ENCODE measurements at places on chromosomes 3 and 15.

DNA sequence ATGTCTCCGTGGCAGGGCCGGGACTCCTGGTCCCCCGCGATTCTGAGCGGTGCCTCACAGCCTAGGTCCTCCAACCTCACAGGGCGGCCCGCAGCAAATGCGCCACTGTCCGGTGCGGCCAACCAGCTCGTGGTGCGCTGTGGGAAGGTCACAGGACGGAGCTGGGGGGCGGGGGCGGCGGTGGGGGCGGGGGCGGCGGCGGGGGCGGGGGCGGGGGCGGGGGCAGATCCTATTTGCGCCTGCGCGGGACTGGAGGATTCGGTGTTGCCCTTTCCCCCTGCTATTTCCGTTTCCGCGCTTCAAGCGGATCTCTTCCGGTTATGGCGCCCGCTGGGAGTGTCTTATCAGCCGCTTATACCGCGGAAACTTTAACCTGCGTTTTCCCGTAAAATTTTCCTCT lies 106.7 kb upstream of the SNRPN start:
- DNase-seq = peak; percentile 16

GRCh38 chr15:50970524-50970923 lies 62.0 kb downstream of the AP4E1 start:
- no peak for DNase-seq

DNA sequence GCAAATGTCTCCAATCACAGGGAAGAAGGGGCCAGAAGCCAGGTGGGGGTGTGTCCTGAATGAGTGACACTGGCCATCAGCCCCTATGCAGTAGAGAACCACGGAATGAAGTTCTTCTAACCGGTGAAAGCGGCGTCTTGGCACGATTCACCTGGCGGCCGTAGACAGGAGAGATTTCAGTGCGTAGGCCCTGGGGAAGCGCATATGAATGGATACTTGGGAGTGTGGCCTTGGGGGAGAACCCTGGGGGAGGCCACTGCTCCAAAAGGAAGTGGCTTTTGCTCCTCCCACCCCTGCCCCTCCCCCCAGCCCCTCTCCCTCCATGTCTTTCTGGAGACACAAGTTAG lies 43.6 kb downstream of the RBPMS2 start:
- no peak for DNase-seq

DNA sequence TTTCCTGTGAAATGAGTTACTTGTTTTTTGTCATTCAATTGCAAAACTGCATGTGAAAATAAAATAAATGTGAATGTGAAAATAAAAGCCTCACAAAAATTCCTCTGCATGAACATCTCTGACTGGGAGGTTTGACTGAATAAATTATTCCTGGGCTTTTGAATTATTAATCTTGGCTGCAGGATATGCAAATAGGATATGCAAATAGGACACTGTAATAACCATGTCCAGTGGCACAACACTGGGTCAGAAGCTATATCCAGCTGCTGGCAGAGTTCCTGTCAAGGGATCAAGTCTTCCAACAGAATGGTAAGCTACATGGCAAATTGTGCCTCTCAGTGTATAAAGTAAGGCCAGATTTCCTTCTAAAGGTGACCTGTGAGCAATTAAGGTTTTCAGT lies at the start of gene SUCNR1:
Gene SUCNR1, plus strand, starts transcription at position 246 of the 400 bp plus-strand sequence. CDS start 6,250 bp downstream, outside the sequence.
- no peak for DNase-seq

- no peak for DNase-seq
These were observed 82.6 kb downstream of the LSM3 start for GRCh38 chr3:14261229-14261628.

DNA sequence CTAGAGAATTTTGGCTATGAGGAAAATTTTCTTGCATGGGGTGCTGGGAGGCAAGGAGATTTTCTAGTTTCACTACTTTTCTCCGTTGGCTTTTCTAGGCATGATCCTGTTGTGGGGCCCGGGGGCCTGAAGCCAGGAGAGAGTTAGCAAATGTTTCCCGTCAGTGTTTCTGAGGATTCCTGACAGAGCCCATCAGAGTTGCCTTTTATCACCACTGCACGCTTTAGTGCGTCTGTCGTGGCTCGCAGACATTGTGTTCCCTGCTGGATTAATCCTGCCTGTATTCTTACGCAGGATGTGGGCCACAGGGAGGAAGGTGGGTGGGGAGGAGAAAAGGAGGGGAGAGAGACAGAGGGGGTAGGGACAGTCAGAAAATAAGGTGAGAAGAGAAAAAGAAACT lies 18.1 kb upstream of the BOC start:
- no peak for DNase-seq

DNA sequence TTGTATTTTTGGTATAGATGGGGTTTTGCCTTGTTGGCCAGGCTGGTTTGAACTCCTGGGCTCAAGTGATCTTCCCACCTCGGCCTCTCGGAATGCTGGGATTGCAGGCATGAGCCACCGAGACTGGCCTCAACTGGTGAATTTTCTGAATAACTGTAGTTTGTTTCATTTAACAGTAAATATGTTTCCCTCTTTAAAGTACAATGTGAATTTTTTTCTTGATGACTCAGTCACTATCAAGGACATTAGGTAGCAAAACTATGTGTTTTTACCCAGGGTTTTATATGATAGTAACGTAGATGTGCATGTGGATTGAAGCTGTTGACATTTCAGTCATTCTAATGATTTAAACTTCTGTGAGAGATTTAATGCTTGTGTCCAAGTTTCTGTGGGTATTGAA lies 40.2 kb upstream of the MAPKBP1 start:
- DNase-seq = no peak

- no peak for DNase-seq
These were observed 451 bp downstream of the CHCHD4 start for GRCh38 chr3:14124223-14124614.

GRCh38 chr3:177597311-177598096 lies 400.2 kb upstream of the TBL1XR1 start:
- peak; percentile 58 for DNase-seq

- no peak for DNase-seq
These were observed 58.5 kb upstream of the TRIM71 start for GRCh38 chr3:32759342-32759741.

DNA sequence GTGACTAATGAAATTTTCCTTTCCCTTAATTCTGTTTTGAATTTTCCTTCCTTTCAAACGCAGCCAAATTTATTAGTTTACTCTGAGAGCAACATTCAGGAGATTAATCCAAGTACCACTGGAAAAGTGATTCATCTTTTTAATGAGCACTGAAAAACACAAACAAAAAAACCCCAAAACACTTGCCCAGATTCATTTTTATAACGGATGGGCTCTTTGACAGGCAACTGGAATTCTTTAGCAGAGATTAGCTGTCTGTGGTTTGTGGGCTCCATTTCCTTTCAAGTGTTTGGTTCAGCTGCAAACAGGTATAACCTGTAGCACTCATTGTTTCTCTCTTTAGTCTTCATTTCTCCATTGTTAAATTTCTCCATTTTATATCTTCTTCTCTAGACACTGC lies 3.1 kb upstream of the POLR2M start:
- no peak for DNase-seq

DNA sequence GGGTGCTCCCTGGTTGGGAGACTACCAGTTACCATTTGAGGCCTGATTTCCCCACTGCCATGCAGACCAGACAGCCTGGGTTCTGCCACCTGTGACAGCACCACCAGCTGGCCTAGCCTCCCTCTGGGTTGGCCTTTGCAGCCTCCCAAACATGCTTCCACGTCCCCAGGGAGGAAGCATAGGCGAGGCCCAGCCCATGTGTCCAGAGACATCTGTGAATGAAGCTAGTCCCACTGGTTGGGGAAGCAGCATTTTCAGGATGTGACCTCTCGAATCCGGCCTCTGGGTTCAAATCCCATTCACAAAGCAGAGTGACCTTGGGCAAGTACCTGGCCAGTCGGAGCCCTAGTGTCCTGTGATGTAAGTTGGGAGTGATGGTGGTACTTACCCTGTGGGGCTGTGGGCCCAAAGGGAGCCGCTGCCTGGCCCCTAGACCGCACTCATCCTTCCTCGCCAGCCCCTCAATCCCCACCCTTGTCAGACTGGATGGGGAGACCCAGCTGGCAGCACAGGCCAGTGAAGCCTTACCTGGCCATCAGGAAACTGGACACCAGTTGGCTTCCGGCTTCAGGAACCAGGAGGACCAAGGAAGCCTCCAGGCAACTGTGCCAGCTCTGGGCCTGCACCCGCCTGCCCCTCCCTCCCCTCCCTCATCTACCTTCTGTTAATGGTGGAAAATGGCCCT lies 6.0 kb downstream of the KLF15 start:
- DNase-seq = no peak

DNA sequence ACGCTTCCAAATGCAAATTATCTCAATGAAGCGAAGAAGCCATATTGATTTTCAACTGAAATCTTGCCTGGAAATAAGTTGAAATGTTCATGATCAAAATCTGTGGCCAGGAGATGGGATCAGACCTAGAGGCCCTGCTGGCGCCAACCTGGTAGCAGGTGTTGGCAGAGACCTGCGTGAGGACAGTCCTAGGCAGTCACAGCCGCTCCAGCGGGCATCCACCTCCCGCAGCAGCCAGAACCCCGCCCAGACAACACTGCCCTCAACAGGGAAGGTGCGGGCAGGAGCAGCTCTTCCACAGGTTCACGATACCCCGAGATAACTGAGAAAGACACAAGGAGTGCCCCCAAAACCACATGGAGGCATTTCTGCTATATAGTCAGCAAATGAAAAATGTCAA lies 145.3 kb downstream of the XXYLT1 start:
- no peak for DNase-seq

GRCh38 chr3:173639098-173639497 lies 241.6 kb downstream of the NLGN1 start:
- no peak for DNase-seq

GRCh38 chr3:194282436-194283122 lies 68.5 kb downstream of the CPN2 start:
- DNase-seq = no peak

DNA sequence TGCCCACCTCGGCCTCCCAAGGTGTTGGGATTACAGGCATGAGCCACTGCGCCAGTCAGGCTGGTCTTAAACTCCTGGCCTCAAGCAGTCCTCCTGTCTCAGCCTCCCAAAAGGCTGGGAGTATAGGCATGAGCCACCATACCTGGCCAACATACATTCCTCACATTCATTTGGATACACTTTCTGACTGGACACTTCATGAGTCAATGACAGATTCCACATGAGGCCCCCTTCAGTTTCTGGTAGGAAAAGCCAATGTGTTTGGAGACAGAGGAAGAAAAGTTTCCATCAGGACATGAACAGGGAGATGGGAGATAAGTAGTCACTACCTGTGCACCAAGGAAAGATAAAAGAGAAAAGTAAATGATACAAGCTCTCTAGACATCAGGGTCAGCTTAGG lies 49.4 kb upstream of the GSK3B start:
- no peak for DNase-seq

DNA sequence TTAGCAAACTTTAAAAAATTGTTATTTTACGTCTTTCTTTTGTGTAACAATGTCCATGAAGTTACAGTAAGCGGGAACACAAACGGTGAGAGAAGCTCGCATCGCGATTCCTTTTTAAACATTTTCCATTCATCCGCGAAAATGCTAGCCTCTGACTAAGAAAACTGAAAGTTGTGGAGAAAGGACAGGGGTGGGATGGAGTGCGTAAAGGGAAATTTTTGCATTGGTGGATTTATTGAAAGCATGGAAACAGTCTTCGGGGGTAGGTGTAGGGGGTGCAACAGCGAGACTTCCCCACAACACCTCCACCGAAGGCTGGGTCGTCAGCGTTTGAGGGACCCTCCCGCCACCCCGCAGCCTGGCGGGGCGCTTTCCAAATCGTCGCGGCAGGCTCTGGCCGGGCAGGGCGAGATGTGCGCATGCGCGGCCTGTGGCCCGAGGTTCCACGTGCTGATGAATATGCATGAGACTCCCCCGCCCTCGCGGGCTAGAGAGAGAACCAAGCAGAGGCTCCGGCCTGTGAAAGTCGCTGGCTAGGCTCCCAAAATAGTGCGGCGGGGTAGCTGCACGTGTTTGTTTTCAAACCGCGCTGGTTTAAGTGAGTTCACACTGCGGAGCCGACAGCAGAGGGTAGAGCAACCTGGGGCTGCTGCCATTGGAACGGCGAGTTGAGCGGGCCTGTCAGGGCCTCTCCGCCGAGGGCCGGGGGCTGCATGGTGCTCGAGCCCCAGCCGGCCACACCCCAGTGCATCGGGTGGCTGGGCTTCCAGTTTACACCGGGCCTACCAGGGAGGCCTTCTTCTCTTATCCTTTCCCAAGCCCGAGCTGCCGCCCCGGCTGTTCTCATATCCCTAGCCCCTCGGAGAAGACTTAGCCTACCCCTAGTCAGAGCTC lies 9.9 kb downstream of the ZIC1 start:
- peak; percentile 50 for DNase-seq

- no peak for DNase-seq
These were observed 1.1 kb downstream of the STAC start for GRCh38 chr3:36381311-36381956.

GRCh38 chr3:138594150-138594934 lies at the start of gene CEP70:
TSS of gene CEP70 (minus strand) at chr3:138594260. CDS start at chr3:138572927, 21,333 bp downstream.
- DNase-seq = peak; percentile 95

DNA sequence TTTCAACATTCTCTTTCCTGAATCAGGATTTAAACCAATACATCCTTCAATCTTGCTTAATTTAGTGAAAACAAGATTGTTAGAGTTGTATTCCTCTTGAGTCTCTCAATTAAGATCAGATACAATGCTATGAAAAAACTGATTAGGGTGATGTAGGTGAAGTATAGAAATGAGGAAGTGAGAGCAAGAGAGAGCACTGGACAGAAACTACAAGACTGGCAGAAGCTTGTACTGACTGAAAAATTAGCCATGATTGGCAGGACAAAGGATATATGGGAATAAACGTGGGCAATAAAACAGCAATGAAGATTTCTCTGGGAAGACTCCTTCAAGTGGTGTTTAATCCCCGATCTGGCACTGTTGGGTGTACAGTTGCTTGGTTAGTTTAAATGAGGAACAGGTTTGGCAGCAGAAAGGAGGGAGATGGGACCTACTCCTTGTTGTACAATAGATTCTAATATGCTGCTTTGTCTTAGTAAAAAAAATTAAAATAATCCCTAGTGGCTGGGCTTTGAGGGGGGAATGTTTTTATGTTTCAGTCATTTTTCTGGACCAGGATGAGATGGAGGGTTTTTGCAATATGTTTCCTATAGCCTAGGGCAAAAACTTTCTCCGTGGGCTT lies 252.7 kb downstream of the SLC9A9 start:
- DNase-seq = no peak

DNA sequence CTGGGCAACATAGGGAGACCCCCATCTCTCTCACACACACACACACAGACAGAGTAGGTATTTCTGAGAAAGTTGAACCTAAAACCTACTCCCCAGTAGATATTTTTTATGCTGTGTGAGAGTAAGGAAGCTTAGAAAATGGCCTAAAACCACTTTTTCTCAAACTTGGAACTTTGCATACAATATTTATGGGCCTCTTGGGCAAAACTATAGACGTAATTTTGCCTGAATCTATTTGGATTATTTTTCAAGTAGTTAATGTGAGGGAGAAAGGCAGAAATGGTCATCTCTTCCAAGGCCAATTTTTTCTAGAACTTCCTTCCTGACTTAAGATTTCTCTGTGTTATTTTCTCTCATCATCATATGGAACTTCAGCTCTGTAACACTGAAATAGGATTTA lies 81.7 kb downstream of the ZNF609 start:
- peak; percentile 6 for DNase-seq

GRCh38 chr3:38278841-38279240 lies 3.3 kb upstream of the SLC22A14 start:
- DNase-seq = no peak

- no peak for DNase-seq
These were observed 183.4 kb upstream of the UBE2E2 start for GRCh38 chr3:23019596-23020300.

- DNase-seq = no peak
These were observed 1.4 kb downstream of the WDR76 start for GRCh38 chr15:43828061-43828657.

All from forelimb muscle (tissue), 1 donor.